Ecto neural progenitor cell (in vitro differentiated cells): ENCODE measurements at places on chromosomes 2 and 18.

GRCh38 chr18:50277942-50278341 lies 3.4 kb downstream of the MBD1 start:
- no peak for DNase-seq

- DNase-seq = no peak
These were observed 12.1 kb downstream of the LYPD6 start for GRCh38 chr2:149342509-149342908.

GRCh38 chr18:13217971-13218367 lies 591 bp upstream of the LDLRAD4 start:
- DNase-seq = peak; percentile 63

DNA sequence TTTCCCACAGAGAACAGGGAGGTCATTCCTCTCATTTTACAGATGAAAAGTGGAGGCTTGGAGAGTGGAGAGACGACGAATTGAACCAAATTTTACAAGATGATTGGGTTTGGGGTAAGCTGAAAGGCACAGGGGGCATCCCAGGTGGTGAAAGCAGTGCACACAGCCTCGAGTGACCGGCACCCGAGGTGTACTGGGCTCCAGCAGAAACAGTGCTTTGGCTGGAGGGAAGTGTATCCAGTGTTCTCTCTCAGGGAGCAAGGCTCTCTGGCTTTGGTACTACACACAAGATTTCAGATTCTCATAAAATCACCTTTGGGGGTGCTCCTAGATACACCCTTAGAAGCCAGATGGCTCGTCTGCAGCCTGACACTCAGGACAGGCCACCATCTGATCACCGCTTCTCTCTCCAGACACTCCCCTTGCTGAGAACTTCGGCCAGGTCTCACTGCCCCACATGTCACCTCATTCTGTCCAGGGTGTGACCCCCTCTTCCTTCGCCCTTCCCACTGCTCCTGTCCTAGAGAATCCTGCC lies 339.6 kb downstream of the CYRIA start:
- no peak for DNase-seq

DNA sequence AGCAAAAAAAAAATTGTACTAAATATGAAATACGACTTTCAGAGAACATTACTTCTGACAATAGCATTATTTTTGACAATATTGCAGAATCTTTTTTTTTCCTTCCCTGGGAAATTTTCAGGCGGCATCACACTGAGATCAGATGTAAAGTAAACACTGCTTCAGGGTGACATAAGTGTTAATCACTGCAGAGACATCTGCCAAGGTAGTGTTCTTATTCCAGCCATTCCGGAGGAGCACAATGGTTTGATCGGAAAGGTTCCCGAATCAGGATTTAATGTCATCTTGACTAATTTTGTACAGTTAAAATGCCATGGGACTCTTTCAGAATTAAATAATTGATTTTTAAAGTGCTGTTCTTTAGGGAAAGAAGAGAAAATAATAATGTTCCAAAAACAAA lies 56.7 kb upstream of the ZNF236 start:
- DNase-seq = no peak
